ENCODE measurements at places on chromosomes 4 and X. TPM values are rescaled to one million over a fixed set of nuclear protein-coding genes. Genes with fewer than 3 reads are reported as not detected.

DCAF4L1 gene
- 0.12 TPM for total RNA-seq

PRSS12 gene
- total RNA-seq, result 13.0 TPM

AFF2 gene
- total RNA-seq, result 0.12 TPM

AMER1 gene
- total RNA-seq, result 1.1 TPM

DUSP21 gene
- total RNA-seq, result not detected

PDZD4 gene
- 0.08 TPM for total RNA-seq

ATP2B3 gene
- under 0.01 TPM for total RNA-seq

CTSO gene
- 6.5 TPM for total RNA-seq

STAP1 gene
- total RNA-seq, result not detected

FAM9B gene
- not detected for total RNA-seq

PDE5A gene
- 2.7 TPM for total RNA-seq

NAP1L2 gene
- total RNA-seq, result 0.23 TPM

GSX2 gene
- not detected for total RNA-seq

CCDC149 gene
- total RNA-seq, result 5.6 TPM

GLRB gene
- 4.5 TPM for total RNA-seq

RHOXF1 gene
- total RNA-seq, result not detected

TLR10 gene
- not detected for total RNA-seq

SOX3 gene
- not detected for total RNA-seq

ESX1 gene
- not detected for total RNA-seq

CCDC120 gene
- total RNA-seq, result under 0.01 TPM

RS1 gene
- total RNA-seq, result not detected

POLN gene
- total RNA-seq, result 2.4 TPM

ALPK1 gene
- total RNA-seq, result 11.6 TPM

LRBA gene
- 28.8 TPM for total RNA-seq

DMD gene
- 3.6 TPM for total RNA-seq

GRPR gene
- total RNA-seq, result not detected

MAEA gene
- 63.7 TPM for total RNA-seq

IRS4 gene
- not detected for total RNA-seq

NEUROG2 gene
- not detected for total RNA-seq

EDA gene
- total RNA-seq, result 0.35 TPM

EREG gene
- total RNA-seq, result not detected

PHOX2B gene
- total RNA-seq, result not detected

FGB gene
- not detected for total RNA-seq

FAM114A1 gene
- total RNA-seq, result 325 TPM

MAP7D2 gene
- not detected for total RNA-seq

AFM gene
- total RNA-seq, result not detected

GPC4 gene
- total RNA-seq, result 3.6 TPM

MAGEA9B gene
- not detected for total RNA-seq

LGI2 gene
- total RNA-seq, result 0.08 TPM

UGT2B17 gene
- total RNA-seq, result not detected

CDX4 gene
- total RNA-seq, result not detected

ARHGAP6 gene
- 1.6 TPM for total RNA-seq

INTU gene
- 9.1 TPM for total RNA-seq

OTC gene
- not detected for total RNA-seq

AADAT gene
- total RNA-seq, result 2.3 TPM

Data from smooth muscle cell of the coronary artery (primary cell).